ENCODE measurements at places on chromosomes 6 and 20.

DNA sequence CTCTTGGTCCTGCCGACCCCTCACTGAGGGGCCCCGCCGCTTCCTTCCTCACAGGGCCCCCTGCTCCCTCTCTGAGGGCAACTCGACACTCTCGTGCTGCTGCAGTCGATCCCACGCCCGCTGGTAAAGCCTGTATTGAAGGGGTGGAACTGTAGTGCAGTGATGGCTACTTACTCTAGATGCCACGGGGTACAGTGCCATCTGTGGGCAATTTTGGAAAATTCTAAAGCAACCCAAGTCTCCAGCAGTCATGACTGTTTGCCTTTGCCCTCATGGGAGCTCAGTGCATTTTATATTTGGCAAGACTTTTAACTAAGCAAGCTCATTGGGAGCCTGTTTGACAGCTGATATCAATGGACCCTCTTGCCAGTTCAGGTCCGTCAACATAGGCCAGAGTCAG, 6.5 kb upstream of the C6orf136 start:
- no peak for DNase-seq

GRCh38 chr6:138563650-138564049, 64.4 kb upstream of the NHSL1 start:
- no peak for DNase-seq

DNA sequence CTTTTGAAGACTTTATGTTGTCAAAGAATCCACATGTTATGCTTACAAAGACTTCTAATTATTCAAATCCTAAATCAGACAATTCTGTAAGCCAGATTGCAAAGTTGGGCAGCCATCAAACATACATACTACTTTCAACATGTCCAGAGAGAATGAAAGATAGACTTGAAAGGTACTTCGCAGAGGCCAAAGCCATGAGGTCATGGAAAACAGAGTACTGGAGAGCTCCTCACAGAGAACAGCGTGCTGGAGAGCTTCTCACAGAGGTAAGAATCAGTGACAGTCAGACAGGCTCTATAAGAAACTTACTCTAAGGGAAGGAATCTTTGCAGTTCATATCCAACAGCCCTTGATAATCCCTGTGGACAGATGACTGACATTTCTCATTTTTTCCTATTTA, 400.2 kb downstream of the GJA1 start:
- DNase-seq, result no peak

- no peak for DNase-seq
These were observed 12.8 kb upstream of the SPO11 start for GRCh38 chr20:57316795-57317201.

DNA sequence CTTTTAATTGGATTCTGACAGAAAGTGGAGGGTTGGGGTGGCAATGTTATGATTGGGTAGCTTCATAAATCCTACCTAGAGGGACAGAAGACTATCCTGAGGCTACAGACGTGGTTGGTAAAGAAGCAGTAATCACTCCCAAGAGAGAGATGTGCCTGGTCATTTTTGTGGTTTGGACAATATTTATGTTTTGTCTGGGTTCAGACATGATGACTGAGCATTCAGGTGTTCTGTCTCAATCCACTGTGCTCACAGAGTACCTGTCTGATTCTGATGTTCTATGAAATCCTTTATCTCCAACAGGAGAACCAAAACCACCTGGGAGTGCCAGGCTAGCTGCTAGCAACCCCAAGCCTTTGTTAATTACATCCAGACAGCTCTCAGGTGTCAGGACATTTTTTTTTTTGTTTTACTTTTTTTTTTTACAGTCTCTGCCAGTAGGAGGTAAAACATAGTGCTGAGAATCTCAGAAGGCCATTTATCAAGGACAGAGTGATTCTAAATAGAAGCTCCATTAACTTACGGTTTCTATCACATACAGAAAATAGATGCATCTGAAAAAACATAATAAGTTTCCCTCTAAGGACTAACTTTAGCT, 1.6 kb upstream of the HLA-DQA1 start:
- DNase-seq, result no peak

DNA sequence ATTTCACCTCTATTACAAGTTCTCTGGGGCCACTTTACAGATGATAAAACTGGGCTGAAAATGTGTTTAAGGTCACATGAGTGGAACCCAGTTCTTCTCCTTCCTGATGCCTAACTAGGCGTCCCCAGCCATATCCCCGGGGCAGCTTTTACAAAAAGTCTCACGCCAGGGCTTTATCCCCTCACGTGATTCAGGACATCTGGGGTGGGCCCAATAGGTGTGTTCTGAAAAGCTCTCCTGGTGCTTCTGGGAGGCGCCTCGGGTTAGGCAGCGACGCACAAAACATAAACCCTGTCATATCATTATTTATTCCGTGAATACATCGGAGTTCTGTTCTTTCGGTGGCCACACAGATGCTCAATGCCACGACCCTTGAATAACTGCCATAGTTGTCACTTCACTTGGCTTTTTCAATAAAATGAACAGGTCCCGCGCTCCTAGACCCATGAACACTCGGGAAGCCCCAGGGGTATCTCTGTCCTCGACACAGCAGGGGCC, 32.1 kb downstream of the SF3B5 start:
- DNase-seq, result peak; percentile 18

DNA sequence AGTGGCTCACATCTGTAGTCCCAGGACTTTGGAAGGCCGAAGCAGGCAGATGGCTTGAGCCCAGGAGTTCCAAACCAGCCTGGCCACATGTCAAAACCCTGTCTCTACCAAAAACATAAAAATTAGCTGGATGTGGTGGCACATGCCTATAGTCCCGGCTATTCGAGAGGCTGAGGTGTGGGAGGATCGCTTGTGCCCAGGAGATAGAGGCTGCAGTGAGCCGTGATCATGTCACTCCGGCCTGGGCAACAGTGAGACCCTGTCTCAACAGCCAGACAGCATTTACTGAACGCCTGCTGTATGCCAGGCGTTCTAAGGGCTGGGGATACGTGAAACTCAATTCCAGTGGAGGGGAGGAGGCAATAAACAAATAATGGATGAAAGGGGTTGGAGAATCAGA, 69.9 kb downstream of the ATP9A start:
- DNase-seq, result no peak

DNA sequence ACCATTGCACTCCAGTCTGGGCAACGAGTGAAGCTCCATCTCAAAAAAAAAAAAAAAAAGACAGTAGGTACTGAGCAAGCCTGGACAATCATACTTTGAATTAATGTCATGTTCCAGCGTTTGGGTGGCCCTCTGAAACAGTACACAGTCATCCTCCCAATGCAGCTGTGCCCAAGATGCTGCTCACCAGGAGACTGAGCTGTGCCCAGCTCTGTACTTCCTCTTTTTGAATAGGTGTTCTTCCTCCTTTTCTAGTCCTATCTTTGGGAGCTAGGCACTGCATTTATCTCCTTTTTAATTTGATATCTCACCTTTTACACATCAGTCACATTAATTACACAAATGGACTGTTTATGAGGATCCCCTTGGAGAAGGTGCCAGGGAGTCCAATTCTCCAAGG, 101.5 kb downstream of the RPP40 start:
- no peak for DNase-seq

DNA sequence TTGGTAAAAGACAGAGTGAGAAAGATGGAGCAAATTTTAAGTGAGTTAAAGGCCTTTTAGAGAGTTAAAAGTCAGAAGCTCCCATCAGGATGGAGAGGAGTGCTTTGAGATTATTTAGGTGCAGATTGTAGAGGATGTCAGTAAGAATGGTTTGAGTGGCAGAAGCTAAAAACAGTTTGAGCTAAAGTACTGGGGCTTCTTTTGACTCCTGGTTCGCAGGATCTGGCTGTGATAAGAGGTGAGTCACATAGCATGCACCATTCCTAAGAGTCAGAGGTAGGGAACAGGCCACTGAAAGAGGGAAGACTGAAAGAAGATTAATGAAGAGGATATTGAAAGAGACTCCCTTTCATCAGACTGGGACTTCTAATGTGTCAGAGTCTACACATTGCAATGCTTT, 1047.9 kb upstream of the MAP3K7 start:
- DNase-seq, result no peak

- no peak for DNase-seq
These were observed 757.0 kb upstream of the MMS22L start for GRCh38 chr6:98039904-98040607.

DNA sequence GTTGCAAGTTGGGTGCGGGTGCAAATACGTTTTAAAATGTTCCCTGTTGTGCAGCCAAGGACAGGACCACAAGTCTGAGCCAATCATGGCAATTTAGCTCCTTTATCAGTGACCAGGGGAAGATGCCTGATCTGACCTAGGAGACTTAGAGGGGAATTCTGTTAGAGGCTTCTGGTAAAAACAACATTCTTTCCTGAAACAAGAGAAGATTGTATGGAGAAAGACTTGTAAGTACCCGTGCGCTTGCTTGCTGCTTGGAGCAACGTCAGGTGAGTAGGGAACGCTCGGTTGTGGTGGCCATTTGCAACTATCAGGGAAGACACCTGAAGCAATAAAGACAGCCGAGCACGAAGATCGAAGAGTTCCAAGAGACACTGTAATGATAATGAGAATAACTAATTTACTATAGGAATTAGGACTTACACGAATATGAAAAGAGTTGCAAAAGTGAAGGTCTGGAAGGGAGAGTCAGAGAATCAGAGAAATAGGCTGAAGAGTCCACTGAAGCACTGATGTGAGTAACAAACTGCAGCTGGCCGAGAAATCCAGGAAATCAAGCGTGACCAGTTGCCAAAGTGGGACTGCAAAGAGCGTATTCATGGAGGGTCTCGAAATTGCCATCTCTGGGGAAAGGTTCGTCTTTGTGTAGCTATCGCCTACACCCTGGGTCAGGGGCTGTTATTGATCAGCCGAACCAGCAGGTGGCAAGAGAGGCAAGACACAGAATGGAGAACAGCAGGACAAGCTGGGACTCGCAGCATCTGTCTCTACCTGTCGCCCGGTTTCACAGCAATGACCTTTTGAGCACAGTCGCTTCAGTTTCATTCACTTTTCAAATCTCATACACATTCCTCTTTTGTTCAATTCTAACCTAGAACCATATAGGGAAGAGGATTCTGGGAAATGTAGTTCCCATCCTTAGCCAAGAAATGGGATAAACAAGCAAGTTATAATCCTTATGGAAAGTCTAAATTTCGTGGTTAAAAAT, 26.1 kb downstream of the LOC128125822 start:
- peak; percentile 74 for DNase-seq

- no peak for DNase-seq
These were observed 183.4 kb downstream of the ANKRD60 start for GRCh38 chr20:58044931-58045555.

DNA sequence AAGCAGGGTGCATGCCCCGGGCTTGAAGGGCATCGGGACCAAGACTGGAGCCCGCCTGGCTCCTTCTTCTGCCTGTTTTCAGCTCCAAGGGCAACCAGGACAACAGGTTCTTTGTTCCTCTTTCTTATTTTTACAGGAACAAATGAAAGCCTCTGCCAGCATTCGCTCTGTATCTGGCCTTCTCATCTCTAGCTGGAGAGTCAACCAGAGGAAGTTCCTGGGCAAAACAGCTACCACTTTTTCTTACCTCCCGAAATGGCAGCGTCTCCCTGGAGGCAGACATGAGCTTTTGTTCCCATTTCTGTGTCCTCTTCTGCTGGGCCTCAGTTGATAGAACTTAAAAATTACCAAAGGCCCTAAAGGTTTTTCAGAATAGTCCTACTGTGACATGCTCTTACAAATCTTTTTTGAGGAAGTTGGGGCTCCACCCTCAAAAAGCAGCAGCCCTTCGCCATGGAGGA, 74.1 kb upstream of the NAA20 start:
- DNase-seq, result no peak

DNA sequence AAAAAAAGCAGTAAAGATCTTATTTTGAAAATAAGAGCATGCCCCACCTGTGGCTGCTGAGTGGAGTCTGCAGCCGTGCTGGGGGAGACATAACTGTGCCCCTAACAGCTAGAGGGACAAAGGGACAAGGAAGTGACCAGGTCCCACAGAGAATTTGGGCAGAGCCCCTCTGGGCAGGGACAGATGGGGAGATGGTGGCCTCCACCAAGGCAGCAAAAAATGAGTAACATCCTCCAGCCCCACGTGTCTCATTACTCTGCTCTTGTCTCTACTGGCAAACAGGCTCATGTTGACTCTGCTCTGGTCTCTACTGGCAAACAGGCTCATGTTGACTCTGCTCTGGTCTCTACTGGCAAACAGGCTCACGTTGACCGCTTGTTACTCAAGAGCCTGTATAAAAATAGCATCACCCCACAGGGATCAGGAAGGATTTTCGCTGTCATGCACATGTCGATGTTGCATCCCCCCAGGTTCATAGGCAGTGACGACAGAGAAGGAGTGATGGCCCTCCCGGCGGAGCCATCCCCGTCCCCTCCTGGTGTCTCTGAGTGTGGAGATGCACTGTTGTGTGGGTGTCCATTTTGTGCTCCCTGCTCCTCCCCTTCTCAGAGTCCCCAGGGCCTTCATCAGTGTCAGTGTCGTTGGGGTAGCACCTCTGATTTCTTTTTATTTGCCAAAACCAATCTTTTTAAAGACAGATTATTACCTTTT, 17.3 kb upstream of the PCMTD2 start:
- DNase-seq, result no peak

- no peak for DNase-seq
These were observed 109.0 kb downstream of the TNFRSF21 start for GRCh38 chr6:47200536-47201334.

DNA sequence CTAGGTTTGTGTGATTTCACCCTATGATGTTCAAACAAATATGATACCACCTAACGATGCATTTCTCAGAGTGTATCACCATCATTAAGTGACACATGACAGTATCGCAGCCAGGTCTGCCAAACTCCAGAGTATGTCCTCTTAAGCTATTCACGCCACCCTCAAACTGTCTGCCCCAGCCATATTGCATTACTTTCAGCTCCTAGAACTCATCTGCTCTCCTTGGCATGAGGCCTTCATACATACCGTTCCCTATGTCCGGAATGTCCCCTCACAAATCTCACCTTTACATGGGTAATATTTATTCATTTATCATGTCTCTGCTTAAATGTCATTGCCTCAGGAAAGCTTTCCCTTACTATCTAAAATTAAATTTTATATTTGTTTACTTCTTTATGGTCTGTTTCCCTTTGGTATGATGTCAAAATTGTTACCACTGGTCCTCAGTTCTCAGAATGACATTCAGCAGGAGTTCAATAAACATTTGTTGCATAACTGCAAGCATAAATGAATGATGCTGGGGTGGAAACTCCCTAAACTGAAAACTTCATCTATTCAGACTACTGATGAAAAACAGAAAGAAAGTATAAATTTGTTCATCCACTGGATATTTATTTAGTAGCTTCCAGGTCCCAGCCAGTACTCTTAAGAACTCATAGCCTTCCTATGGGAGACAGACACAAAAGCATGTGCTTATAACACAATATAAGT, 3.2 kb downstream of the SESN1 start:
- no peak for DNase-seq

GRCh38 chr6:17280552-17281090, 540 bp upstream of the RBM24 start:
- peak; percentile 12 for DNase-seq

All from adrenal gland (tissue), 19 donors.